ENCODE measurements at places on chromosomes 4 and X. TPM values are rescaled to one million over a fixed set of nuclear protein-coding genes. Genes with fewer than 3 reads are reported as not detected.

RTL3 gene
- 0.14 TPM for total RNA-seq

SERPINA7 gene
- total RNA-seq: not detected

- H3K27me3 ChIP-seq: no peaks in the 10 kb centered on the region
- no peaks in the 10 kb centered on the region for H3K36me3 ChIP-seq
- no peaks in the 10 kb centered on the region for H3K4me1 ChIP-seq
- H3K27ac ChIP-seq: no peak overlapping the region
- DNase-seq: peak; percentile 36
These were observed 38.8 kb upstream of the BEX4 start for GRCh38 chrX:103175944-103176753.

CXXC4 gene
- total RNA-seq: 4.5 TPM

- no peaks in the 10 kb centered on the region for H3K4me1 ChIP-seq
- no peak overlapping the region for H3K4me3 ChIP-seq
- DNase-seq: no peak
- H3K36me3 ChIP-seq: no peaks in the 10 kb centered on the region
These were observed 286.1 kb downstream of the DCHS2 start for GRCh38 chr4:154205471-154205870.

DNA sequence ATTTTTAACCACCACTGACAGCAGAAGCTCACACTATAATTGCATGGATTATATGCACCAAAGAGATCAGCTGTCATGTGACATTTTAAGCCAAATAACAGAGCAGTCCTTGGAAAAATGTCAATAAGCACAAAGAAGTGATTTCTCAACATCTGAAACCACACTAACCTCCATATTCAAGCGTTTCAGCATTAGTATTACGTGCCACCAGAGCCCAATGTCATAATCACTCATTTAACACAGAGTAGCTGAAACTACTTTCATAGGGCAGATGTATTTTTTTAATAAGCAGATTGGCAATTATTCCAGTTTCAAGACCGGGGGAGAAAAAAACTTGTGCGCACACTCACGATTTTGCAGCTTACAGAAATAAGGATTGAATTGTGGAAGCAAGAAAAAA, 76.6 kb downstream of the SH3KBP1 start:
- H3K4me1 ChIP-seq: peaks cover 8% of the 10 kb centered on the region
- DNase-seq: no peak
- H3K27me3 ChIP-seq: no peaks in the 10 kb centered on the region
- H3K27ac ChIP-seq: no peak overlapping the region
- H3K36me3 ChIP-seq: no peaks in the 10 kb centered on the region

OTUD6A gene
- not detected for total RNA-seq

DNA sequence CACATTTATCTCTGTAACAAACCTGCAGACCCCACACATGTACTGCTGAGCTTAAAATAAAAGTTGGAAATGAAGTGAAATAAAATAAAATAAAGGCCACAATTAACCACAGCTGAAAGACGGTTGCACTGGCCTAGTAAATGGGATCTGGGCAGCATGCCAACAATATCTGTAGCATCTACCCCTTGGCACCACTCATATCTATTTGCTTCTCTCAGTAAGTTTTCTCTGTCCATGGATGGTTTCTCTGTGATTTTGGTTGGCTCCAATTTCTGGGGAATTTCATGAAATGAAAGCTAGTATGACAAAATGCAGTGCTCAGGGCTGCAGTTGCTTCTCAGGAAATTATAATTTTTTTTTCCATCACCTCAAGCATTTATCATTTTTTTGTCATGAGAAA, 172.0 kb upstream of the IL15 start:
- no peaks in the 10 kb centered on the region for H3K36me3 ChIP-seq
- H3K4me3 ChIP-seq: no peak overlapping the region
- no peaks in the 10 kb centered on the region for H3K4me1 ChIP-seq
- no peaks in the 10 kb centered on the region for H3K27me3 ChIP-seq
- no peak overlapping the region for H3K27ac ChIP-seq

SMIM31 gene
- total RNA-seq: not detected

LRIT3 gene
- not detected for total RNA-seq

DNA sequence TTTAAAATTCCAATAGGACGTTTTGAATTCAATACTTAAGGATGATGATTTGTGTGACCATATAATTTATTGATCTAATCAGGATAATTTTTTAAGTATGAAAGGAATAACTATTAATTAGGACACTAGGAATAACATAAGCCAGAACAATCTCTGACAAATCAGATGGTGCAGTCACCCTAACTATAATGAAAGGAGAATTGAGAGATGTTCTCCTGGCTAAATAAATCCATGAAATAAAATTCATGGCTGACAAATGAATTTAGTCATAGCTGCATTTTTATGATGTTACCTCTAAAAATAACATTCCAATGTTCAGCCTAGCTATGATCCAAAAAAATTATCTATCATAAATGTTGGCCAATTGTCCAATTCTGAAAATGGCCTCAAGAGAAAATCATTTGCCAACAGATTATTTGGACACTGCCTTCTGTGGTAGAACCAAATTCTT, 190.6 kb upstream of the NEIL3 start:
- DNase-seq: no peak
- no peaks in the 10 kb centered on the region for H3K4me1 ChIP-seq
- no peaks in the 10 kb centered on the region for H3K27me3 ChIP-seq
- no peaks in the 10 kb centered on the region for H3K36me3 ChIP-seq

GRCh38 chr4:139973616-139974015, 180.4 kb downstream of the MAML3 start:
- H3K27me3 ChIP-seq: no peaks in the 10 kb centered on the region
- no peak overlapping the region for H3K27ac ChIP-seq
- no peak overlapping the region for H3K4me3 ChIP-seq
- no peaks in the 10 kb centered on the region for H3K36me3 ChIP-seq
- DNase-seq: no peak

UCHL1 gene
- total RNA-seq: 35.2 TPM
